Naive thymus-derived CD8-positive, alpha-beta T cell (primary cell): ENCODE measurements at places on chromosomes 7 and 10. TPM values are rescaled to one million over a fixed set of nuclear protein-coding genes. Genes with fewer than 3 reads are reported as not detected.

GRCh38 chr7:139106959-139107358, 2.6 kb downstream of the ZC3HAV1 start:
- DNase-seq = no peak

DNA sequence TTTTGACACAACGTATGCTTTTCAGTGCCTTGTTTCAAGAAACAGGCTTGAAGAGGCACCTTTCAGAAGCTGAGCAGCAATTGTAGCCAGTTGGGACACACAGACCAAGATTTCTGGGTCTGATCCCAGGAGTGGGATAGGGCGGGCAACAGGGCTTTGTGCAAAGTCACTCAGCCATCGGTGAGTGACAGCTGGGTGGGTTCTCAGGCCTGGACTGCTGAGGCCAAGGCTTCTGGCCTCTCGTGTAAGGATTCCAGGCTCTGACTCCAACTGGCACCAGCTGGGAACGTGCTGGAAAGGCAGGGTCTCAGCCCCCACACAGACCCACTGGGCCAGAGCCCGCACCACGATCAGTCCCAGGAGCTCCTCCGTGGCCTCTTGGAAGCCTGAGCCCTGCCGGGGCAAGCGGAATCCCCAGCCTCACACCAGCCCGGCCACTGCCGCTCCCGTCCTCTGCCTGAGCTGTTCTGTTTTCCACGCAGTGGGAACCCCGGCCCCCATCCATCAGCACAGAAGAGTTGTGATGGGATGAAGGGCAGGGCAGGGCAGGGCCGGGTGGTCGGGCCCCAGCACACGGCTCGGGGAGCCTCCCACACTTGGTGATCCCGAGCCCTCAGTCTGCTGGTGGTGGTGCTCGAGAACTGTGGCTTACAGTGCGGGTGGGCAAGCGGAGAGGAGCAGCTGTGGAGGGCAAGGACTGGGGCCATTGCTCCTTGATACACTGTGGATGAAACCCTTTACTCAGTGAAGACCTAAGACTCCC, 46.8 kb downstream of the VIPR2 start:
- DNase-seq = no peak

GRCh38 chr7:152501506-152501905, 65.7 kb upstream of the KMT2C start:
- no peak for DNase-seq

DNA sequence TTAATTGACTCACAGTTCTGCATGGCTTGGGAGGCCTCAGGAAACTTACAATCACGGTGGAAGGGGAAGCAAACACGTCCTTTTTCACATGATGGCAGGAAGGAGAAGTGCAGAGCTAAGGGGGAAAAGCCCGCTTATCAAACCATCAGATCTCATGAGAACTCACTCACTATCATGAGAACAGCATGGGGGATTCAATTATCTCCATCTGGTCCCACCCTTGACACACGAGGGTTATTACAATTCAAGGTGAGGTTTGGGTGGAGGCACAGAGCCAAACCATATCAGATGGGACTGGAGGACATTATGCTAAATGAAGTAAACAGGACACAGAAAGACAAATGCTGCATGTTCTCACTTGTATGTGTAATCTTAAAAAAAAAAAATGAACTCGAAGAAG, 141.4 kb upstream of the HABP2 start:
- no peak for DNase-seq

- no peak for DNase-seq
These were observed 26.3 kb upstream of the PPIF start for GRCh38 chr10:79320820-79321493.

Gene TBX20
- not detected for polyA plus RNA-seq

Gene SMKR1
- 7.8 TPM for polyA plus RNA-seq
